ENCODE measurements at places on chromosomes 16 and 17.

GRCh38 chr16:67828651-67829050 lies 13.5 kb upstream of the THAP11 start:
- no peak for DNase-seq

- DNase-seq = no peak
These were observed 7.3 kb downstream of the FLCN start for GRCh38 chr17:17229416-17230384.

GRCh38 chr16:11219178-11219577 lies 36.8 kb downstream of the SOCS1 start:
- no peak for DNase-seq

DNA sequence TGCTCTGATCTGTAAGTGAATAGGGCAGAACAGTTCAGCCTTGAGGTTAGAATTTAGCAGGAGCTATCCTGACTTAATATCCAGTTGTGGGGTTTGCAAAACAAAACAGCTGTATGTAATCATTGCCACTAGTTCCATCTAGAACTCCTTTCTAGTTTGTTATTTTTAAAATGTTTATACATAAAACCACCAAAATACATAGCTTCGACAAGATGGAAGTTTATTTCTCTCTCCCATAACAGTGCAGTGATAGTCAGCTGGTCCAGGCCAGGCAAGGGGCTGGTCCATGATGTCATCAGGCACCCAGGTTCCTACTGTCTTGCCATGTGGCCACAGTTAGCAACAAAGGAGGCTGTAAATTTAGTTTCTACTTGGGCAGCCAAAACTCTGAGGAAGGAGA lies 10.5 kb upstream of the PLK1 start:
- DNase-seq = no peak

DNA sequence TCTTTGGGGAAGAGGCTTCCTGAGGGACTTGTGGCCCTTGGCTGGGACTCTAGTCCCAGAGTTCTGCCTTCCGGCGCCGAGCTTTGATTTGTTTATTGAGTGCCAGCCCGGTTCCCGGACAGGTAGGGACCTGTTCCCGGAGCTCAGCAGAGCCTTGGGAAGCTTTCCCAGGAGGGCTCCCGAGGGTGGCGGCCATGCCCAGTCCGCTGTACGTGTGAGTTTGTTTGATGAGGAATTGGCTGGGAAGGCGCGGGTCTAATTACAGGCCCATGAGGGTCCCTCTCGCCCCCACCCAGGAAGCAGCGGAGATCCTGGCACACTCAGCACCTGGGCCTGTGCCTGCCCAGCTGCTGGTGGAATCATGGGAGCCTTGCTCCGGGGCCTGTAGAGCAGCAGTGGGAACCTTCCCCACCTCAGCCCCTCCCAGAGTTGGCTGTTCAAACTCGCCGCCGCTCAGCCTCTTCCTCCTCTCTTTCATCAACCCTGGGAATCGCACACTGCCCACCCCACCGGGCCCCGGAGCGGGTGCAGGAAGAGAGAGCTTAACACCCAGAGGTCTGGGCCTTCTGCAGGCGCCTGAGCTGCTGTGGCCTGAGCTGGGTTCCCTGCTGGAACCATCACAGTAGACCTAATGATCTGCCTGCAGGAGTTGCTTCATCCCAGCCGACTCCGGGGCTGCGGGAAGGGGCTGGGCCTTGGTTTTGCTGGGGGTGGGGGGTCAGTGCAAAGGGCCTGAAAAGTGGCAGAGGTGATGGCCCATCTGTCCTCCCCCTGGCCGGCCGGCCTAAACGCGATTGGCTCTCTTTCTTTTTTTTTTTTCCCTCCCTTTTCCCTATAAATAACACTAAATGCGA lies 313.7 kb downstream of the SEC14L1 start:
- no peak for DNase-seq

GRCh38 chr16:2467528-2468232 lies 3.4 kb upstream of the NTN3 start:
- DNase-seq = peak; percentile 92

GRCh38 chr16:72434159-72434558 lies 262.2 kb upstream of the PMFBP1 start:
- DNase-seq = no peak

DNA sequence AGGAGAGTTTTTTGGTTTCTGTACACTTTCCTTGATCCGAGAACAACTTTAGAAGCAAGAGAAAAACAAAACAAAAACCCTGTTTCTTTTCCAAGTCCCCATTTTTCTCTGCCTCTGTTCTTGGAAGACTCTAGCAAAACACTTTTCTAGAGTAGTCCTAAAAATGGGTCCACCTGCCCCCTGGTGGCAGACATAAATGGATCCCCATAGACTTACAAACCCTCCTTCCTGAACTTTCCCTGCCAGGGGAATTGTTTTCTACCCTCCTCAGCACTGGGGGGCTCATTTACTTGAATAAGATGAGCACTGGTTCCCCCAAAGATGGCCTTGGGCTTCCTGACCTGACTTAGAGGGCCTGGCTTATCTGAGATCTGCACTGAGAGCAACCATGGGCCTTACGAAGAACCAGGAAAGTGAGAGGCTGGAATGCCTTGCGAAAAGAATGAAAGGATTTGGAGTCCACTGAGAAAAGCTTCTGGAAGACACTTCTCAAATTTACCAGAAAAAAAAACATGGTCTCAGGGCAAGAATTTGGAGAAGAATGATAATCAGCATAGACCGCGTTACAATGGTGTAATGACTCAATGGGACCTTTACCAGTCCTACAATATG lies 48.0 kb upstream of the CDYL2 start:
- DNase-seq = no peak

- DNase-seq = no peak
These were observed 33.7 kb upstream of the MFSD6L start for GRCh38 chr17:8832711-8833352.

DNA sequence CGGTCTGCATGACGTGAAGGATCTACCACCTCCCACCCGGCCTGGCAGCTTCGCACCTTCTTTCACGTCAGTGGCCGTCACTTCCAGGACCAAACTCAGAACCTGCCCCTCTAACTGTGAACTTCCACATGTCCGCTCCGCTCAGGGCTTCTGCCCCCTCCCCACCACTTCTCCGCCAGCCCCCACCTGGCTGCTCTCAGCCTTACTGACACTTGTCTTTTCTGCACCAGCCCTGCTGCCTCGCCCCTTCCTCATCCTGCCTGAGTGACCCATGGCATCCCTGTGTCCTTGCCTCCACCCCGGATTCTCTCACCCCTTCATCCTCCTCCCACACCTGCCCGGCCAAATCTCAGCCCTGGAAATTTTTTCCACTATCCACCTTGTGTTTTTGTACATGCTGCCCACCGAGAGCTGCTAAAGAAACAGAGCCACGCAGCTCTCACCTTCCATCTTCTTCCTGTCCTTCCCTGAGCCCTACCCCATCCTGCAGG lies 14.2 kb downstream of the PIMREG start:
- DNase-seq = no peak

DNA sequence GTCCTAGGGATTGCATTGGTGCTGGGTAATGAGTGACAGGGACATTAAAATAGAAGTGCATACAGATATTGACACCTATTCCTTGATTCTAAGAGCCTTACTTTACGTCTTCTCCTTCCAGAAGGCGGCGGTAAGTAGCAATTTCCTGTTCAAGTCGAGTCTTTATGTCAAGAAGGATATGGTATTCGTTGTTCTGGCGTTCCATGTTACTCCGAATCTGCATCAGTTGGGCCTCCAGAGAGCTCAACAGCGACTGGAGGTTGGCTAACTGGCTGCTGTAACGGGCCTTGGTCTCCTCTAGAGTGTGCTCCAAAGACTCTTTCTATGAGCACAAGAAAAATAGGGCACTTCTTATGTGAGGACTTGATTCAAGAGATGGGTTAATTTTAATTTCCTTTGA lies 7.0 kb downstream of the KRT20 start:
- no peak for DNase-seq

GRCh38 chr16:86020971-86021370 lies 122.0 kb downstream of the IRF8 start:
- DNase-seq = no peak

- DNase-seq = no peak
These were observed 278.4 kb upstream of the IRX5 start for GRCh38 chr16:54652201-54652770.

DNA sequence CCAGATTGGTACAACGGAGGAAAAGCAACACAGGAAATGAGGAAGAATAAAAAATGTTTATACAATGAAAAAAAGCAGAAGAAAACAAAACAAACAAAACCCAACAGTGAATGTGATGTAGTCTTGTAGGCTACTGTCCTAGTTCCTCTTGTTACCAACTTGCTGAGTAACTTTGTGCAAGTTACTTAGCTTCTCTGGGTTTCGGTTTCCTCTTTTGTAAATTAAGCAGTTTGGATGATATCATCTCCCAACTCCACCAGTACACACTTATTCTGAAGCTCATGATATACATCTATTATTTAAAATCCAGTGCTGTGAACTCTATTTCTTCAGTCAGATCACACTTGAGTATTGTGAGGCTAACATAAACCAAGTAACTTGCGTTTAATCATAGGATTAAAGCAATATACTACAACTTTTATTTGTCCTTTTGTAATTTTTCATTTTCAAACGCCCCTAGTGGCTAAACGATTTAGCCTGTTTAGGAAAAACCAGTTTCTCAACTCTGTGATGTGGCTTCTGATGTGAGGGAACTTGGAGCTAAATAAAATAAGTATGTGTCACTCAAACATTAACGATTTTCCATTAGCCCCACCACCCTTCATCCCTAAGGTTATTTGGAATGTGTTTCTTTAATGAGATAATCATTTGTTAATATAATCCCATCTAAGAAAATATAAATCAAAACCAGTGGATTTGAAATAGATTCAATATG lies 1.4 kb upstream of the UNK start:
- DNase-seq = no peak

DNA sequence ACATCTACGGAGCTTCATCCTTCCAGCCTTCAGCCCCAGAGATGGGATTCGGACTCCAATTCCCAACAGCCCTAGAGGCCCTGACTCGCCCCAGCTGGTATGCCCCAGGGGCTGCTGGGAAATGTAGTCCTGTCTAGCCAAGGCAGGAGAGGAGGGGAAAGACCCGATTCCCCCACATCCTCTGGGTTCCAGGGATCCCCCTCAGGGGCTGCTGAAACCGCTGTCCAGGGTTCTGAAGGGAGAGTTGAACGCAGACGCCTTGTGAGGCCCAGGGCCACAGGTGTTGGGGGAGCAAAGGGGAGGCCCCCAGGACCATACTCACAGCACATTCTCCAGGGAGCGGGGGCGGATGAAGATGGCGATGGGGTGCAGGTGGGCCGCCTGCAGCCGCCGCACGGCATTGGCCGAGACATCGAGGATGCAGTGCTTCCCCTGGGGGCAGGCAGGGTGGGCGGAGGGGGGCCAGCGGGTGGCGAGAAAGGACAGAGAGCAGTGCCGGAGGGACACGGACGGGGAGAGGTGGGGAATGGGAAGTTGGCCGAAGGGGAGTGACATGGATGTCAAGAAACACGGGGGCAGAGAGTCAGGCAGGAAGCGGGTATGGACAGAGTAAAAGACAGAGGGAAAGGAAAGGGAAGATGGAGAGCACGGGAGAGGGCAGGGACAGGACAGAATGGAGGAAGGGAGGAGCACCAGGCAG lies 12.6 kb upstream of the ASGR1 start:
- peak; percentile 68 for DNase-seq

DNA sequence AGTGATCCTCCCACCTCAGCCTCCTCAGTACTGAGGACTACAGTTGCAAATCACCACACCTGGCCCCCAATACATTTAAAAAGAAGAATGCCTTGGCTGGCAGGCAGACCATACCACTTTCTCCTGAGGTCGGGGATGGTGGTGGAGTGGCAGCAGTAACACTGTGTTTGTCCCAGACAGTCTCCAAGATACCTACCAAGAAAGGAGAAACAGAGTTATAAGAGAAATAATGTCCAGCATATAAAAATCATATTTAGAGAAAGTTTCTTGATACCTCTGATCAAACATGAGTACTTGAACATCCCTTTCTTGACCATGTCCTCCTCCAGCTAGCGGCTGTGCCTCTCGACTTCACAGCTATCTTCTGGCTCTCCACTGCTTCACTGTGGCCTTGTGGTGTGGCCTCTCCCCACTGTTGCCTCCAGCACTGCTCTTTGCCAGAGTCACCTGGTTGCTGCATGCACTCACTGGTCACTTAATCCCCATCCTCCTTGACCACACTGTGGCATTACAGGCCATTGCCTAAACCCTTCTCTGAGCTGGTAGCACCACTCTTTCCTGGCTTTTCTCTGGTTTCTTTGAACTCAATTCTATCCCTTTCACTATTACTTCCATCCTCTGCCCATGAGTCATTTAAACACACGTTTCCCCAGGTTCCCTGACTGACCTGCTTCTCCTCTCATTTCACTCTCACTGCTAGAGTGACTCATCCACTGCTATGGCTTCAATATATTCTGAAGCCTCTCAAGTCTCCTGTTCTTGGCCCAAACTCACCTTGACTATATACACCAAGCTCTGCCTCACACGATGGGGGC lies 45.2 kb downstream of the XPO6 start:
- DNase-seq = no peak

GRCh38 chr17:83080579-83080857 lies 1.1 kb downstream of the METRNL start:
- no peak for DNase-seq

DNA sequence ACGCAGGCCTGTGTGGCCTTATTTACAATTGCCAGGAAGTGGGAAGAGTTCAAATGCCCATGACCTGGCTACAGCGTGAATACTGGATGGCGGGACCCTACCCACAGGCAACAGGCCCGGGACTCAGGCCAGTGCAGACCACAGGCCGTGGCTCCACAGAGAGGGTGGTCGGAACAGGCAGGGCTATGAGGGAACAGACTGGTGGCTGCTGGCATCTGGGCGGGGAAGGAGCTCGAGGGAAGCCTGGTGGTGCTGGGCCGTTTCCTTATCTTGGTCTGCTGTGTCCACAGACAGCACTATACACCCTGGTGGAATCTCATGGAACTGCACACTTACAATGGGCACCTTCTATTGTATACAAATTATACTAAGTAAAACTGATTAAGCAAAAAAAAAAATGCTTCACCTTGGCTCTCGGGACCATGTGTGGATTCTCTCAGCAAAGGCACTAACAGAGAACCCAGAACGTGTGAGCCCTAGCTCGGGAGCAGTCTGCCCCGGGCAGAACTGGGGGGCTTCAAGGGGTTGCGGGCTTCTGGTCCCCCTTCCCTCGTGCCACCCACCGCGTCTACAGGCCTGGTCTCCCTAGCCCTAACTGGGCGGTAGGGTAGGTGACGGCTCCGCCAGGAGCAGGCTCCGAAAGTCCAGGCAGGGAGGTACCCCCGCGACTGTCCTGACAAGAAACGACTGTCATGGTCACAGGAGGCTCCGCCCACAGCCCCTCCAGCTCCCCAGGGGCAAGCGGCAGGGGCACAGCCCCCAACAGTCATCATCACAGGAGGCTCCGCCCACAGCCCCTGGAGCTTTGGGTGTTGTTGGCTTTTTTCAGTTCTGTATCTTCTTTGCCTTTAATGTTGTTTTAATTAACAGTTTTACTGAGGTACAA lies 21.8 kb downstream of the CEP131 start:
- DNase-seq = peak; percentile 59

GRCh38 chr17:80984749-80985148 lies 6.9 kb upstream of the CHMP6 start:
- peak; percentile 39 for DNase-seq

All from femur (tissue), 1 donor.